ENCODE measurements at places on chromosomes 2 and 18.

GRCh38 chr18:78228974-78229373, 750.6 kb upstream of the SALL3 start:
- DNase-seq: no peak

DNA sequence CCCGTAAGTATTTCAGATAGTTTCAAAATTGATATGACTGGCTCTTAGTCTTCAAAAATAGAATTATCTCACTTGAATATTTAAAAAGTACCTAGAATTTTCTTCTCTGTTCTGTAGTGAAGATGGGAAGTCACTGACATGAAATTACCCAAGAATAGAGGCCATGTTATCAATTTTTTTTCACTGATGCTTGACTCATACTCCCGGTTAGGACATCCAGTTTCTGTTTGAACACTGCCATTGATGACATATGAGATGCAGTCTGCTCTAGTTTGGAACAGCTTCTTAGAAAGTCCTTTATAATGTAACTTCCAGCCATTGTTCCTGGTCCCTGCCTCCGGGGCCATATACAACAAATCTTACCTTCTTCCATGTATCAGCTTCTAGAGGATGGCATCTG, 26.0 kb downstream of the MAP3K20 start:
- no peak for DNase-seq

GRCh38 chr2:235692671-235693171, 198.9 kb downstream of the AGAP1 start:
- DNase-seq: no peak

DNA sequence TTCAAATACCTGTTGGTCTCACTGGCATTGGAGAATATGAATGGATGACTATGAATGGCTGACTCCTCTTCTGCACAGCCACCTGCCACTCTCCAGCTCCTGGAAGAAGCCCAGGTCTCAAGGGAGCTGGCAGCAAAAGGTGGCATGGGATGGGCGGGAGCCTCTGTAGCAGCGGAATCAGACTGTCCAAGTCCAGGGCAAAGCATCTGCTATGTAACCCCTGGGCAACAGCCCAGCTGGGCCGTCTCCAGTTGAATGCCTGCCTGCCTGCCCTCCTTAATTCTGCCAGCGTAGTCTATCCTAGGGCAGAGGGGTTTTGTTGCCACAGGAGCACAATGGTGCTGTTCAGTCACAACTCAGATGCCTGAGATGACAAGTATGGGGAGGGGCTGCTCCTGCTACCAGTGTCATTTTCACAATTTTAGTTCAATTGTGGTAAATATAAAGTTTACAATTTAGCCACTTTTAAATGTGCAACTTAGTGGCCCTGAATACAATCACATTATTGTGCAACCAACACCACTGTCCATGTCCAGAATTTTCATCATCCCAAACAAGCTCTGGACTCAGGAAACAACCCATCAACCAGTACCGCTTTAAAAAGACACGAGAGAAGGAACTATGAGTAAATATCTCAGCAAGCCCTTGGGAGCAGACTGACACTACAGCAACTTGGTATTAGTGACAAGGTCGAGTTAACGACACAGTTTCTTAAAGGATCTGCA, 115.2 kb downstream of the MYO5B start:
- DNase-seq: no peak

- DNase-seq: no peak
These were observed 3.1 kb downstream of the DLX1 start for GRCh38 chr2:172088245-172089004.

DNA sequence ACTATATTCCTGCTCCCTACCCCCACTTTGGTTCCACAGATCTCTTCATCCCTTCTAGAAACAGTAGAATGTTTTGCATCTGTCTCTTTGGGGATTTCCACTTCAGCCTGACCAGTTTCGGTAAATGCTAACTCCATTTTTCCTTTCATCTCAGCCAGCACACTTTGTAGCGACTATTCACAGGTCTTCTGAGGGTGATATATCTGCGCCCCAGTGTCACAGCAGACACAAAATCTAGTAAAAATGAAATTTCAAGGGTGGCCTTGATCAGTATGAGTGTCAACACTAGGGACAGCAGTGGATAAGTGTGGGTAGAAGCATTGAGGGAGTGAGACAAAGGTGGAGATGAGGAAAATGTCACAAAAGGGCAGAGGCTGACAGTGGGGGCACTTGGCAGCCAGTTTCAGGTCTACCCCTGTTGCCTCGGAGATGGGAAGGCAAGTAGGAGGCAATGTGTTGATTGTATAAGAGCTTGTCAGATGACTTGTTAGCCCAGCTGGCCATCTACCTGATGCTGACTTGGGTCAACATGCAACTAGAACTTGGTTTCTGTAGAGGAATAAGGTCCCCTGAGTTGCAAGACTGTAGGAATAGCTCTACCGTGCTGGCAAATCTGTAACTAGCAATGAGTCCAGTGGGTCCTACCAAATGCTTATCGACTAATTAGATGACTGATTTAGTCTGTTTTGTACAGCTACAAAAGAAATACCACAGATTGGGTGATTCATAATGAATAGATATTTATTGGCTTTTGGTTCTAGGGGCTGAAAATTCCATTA, 60.7 kb downstream of the CXCR4 start:
- DNase-seq: peak; percentile 19

DNA sequence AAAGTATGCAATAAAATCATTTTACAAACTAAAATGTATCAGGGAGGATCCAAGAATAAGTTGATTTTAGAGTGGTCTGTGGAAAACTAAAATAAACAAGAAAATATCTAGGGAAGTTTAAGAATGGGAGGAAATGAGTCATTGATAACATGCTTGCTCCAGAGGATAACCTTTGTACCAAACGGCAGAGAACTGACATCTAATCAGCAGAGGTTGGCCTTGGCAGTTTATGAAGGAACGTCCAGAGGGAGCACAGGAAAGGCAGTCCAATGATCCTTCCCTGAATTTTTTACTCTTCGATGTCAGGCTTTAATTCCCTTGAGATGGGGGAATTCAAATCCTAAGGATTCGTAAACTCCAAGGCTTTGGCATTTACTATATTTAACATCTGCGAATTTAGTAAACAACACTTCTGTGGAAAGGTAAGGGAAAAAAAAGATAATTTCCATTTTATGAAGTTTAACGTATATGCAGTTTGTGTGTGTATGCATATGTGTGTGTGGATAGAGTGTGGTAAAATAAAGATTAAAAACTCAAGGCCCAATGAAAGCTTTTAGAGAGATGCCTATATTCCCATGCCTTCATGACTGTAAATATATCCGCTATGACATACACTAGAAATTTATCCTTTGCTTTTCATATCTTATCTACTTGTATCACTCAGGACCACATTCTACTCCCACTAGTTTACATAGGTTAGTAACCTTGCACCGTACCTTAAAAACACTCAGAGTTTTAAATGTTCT, 8.7 kb upstream of the INPP1 start:
- DNase-seq: no peak

DNA sequence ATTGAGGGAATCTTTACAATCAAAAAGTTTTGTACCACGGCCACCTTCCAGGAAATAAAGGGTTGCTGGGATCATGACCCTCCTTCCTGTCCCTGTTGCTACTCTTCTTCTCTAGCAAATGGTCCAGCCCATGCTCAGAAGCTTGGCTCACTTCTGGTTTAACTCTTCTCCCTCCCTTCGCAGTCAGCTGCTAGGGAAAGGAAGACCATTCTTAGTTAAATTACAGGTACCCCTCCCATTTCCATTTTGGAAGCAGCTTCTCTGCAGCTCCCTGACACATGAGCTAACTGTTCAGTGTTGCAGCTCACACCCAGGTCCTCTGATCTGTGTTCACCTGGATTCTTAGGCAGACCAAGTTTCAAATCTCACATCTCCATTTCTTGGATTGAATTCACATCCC, 100.3 kb downstream of the DOCK10 start:
- no peak for DNase-seq

GRCh38 chr2:141611981-141612380, 518.8 kb downstream of the LRP1B start:
- no peak for DNase-seq

DNA sequence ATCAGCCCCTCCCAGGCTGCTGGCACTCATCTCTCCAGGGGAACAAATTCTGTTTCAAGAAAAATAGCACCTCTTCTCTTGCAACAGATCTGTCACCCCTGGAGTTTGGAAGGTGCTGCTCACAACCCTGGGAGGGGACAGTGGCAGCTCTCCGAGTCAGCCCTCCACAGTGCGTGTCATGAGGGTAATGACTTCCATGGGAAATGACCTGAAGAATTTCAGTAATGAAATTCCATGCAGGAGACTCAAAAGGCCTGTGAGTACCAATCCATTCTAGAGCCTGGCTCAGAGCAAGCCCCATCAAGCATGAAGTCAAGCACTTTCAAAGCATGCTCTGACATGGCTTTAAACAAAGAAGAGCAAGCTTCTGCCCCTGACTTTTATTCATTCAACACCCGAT, 276.3 kb upstream of the PARD3B start:
- no peak for DNase-seq

DNA sequence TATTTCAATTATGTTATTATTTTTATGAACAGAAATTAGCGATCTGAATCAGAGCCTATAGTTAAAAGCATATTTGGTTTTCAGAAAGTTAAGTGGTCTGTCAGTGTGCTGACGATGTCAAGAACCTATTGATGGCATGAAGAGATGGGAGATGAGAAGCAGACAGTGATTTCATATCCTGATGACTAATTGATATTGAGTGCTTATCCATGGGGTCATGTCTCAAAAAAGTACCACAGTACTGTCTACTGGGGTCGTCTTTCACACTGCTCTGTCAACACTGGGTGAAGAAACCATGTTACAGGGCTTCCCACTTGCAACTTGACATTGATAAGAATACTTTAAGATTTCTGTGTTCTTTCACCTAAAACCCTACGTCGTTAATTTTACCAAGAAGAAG, 297.1 kb downstream of the AFF3 start:
- DNase-seq: no peak

- no peak for DNase-seq
These were observed 31.5 kb upstream of the PDIA6 start for GRCh38 chr2:10844097-10844496.

DNA sequence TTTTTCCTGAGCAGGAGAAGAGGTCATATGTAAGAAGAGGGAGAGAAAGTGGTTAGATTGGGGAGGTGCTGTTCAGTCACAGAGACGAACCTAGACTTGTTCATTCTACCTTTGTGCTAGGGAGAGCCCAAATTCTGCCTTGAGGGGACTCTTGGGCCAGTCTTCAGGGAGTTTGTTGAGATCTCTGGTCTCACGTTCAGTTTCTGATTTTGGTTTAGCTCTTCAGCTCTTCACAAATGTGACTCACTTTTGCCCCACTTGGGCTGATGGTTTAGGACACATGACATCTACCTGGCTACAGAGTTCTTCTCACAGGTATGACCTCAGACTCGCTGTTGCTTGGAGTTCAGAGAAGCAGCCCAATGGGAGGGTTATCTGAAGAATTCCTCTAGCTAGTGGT, 49.2 kb upstream of the DARS1 start:
- no peak for DNase-seq

DNA sequence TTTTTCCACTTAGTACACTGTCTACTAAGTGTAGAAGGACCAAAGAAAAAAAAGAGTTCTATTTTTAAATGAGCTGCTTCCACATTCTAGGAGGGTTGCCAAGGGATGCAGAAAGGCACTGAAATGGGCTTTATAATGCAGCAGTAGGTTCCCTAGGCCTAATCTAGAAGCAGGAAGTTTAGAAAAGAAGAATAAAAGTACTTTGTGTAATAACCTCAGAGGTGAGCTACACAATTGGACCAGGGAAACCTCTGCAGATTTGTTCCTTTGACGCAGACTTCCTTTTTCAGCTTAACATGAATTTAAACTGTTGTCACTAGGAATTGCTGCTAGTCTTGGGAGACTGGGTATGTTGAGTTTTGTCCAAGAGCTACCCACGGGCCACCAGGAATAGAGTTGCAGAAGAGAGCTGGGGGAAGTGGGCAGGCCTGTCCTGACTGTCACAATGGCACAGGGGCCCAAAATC, 34.6 kb upstream of the RAB1A start:
- DNase-seq: no peak

DNA sequence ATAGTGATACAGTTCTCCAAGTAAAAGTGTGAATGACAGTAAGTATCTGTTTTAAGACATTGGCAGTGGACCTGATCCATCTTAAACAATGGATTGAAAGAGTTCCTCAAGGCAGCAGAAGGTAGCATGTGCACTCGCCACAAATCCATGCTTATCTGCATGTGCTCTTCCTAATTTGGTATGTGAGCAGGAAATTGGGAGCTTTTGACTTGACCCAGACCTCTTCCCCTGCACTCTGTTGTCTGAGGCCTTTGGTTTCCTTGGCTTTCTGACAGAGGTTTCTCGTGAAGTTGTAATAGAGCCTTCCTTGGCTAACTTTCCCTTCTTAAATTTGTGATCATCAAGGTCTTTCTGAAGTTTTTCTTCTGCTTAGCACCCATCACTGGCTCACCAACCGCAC, 114.1 kb downstream of the WDSUB1 start:
- no peak for DNase-seq

DNA sequence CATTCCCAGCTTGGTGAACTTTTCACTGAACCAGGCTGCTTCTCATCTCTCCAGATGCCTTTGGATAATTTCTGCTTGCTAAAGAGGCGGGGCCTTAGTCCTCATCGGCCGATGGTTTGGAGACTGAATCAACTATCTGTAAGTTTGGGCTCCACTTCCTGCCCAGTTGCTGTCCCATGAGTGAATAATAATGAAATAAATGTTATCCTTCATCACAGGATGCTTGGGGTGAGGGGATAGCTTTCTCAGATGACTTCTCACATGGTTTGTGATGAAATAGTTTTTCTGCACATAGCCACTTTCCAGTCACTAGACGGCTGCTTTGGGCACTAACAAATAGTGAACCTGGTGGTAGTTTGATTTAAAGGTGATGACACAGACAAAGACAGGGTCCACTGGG, 376.6 kb upstream of the TRIB2 start:
- no peak for DNase-seq

GRCh38 chr2:39837856-39838453, 58.9 kb upstream of the THUMPD2 start:
- no peak for DNase-seq

DNA sequence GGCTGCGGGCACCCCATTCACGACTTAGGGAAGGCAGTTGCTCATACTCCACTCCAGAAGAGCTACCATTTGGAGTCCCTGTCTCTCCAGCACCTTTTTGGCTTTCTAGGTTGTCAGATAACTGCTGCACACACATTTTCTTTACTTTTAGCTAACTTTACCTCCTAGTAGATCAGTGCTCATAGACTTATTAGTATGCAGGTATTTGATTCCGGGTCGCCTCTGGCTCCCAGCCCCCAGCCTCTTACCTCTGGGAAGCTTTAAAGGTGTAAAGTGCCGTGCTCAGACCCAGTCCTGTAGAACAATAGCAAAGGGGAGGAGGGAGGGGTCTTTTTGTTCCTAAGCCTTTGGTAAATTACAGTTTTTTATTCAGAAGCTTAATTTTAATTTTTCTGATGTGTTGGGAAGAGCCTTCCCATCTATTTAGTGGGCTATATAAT, 102.9 kb downstream of the SPTBN1 start:
- no peak for DNase-seq
